ENCODE measurements at places on chromosomes 6 and 20. TPM values are rescaled to one million over a fixed set of nuclear protein-coding genes. Genes with fewer than 3 reads are reported as not detected.

DNA sequence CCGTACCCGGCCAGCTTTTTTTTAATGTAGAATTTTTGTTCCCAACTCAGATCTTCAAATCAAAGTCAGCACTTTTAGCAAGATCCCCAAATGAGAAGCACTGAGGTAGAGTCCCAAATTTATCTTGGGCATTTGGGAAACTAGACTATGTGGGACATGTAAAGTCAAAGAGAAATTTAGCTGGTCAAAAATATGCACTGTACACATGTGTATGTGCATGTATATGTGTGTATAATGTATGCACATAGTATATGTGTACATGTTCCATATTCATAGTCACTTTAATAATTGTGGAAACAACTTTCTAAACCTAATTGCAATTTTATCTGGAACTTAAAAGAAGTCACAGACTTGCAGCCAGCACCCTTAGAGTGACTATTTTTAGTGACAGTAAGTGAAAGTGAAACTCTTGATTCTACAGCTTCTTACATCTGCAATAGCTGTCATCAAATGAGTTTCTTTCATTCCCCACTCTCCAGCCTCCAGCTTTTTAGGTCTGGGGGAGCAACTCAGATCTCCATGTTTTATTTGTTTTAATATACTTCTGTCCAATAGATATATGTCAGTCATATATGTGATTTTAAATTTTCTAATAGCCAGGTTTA lies 53.6 kb downstream of the CDC40 start:
- no peak for DNase-seq

DNA sequence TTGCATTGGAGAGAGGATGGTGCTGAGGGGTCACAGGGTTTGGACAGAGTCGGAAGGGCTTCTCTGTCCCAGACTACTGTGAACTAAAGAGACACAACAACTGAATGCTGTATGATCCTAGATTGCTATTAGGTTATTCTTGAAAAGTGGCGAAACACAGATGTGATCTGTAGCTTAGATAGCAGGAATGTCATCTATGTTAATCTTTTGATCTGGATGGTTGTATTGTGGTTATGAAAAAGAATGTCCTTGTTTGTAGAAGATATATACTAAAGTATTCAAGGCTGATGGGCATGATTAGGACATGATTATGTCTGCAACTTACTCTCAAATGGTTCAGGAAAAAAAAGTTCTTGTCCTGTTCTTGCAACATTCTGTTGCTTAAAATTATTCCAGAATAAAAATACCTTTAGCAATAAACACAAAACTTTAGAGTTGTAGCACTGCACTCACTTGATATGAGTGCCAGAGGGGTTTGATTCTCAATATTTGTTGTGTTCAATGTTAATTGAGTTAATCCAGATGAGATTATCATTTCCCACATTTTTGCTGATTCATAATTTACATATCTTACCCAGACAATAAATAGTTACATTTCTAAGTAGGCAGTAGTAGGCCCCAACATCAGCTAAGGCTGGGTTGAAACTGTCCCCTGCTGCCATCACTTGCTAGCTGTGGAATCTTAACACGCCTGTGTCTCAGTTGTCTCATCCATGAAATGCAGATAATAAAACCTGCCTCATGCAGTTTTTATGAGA lies 645.2 kb downstream of the KIF16B start:
- DNase-seq: no peak

GRCh38 chr6:30870546-30870945 lies 13.8 kb upstream of the DDR1 start:
- no peak for DNase-seq

The SH3BGRL2 gene
- total RNA-seq: 23.6 TPM

GRCh38 chr6:71599359-71599758 lies 287.0 kb upstream of the RIMS1 start:
- DNase-seq: no peak

GRCh38 chr20:25136643-25137559 lies 55.0 kb upstream of the VSX1 start:
- DNase-seq: peak; percentile 63

- DNase-seq: no peak
These were observed 57.4 kb upstream of the PROKR2 start for GRCh38 chr20:5374171-5374570.

The TRAPPC3L gene
- total RNA-seq: under 0.01 TPM

DNA sequence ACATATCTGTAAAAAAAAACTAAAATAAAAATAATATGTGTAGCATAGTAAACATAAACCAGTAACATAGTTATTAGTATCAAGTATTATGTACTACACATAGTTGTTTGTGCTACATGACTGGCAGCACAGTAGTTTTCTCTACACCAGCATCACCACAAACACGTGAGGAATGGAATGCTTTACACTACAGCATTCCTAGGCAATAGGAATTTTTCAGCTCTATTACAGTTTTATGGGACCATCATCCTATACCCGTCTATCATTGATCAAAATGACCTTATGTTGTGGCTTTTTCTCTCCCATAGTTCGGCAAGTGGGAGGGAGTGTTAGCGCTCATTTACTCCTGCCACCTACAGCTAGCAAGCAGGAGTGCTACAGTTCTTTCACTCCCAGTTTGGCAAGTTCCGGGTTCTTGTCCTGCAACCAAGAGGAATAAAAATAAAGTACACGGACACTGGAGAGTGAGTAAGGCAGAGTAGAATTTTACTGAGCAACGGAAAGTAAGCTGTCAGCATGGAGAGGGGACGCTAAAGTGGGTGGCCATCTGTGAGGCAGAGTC lies 196.8 kb upstream of the HSF2 start:
- DNase-seq: no peak

GRCh38 chr6:84860920-84861319 lies 96.5 kb upstream of the TBX18 start:
- DNase-seq: no peak

DNA sequence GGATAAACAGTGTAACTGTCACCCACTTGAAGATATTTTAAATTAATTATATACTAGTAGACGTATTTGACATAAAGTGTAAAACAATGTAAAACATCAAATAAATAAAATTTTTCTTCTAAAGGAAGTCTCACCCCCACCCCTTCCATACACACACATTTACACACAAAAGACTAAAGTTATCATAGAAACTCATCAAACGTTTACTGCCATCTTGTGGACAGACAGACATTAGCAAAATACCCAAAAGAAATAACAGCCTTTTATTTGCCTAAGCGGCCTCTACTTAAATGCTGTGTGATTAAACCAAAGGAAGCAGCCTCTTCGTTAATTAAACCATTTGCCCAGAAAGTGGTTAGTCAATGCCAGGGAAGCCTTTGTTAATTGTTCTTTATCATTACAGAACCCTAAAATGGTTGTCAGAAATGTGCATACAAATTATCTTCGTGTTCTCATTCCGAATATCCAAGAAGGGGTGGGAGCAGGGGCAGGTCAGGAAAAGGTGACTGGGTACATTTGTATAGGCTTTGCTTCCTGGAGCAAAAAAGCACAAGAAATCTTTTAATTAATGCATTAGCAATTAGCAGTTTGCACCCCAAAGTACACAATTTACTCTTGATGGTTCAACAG lies 176.2 kb upstream of the SASH1 start:
- DNase-seq: peak; percentile 32

DNA sequence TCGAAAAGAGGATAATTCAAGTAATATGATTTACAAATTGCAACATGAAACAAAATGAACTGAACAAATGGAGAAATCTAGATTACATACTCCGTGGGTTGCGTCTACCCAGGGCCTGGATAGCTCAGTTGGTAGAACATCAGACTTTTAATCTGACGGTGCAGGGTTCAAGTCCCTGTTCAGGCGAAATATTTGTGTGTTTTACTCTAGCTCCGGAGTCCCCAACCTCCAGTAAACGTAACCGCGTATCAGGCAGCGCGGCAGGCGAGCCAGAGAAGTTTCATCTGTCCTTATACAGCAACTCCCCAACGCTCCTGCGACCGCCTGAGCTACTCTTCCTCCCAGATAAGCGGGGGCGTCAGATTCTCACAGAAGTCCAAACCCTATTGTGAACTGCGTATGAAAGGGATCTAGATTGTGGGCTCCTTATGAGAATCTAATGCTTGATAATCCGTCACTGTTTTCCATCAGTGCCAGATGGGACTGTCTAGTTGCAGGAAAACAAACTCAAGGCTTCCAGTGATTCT lies 176.1 kb downstream of the TRIM27 start:
- DNase-seq: no peak

The CCDC28A gene
- total RNA-seq: 8.6 TPM

DNA sequence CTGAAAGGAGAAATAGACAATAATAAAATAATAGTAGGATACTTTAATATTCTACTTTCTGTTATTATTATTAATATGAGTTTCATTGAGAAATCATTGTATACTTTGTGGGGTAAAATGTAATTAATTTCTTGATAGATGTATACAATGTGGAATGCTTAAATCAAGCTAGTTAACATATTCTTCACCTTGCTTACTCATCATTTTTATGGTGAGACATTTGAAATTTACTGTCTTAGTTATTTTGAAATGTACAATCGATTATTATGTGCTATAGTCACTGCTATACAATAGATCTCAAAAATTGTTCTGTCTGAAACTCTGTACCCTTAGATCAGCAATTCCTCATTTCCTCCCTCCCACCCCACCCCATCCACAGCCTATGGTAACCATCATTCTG lies 720.3 kb downstream of the RNF144B start:
- no peak for DNase-seq

DNA sequence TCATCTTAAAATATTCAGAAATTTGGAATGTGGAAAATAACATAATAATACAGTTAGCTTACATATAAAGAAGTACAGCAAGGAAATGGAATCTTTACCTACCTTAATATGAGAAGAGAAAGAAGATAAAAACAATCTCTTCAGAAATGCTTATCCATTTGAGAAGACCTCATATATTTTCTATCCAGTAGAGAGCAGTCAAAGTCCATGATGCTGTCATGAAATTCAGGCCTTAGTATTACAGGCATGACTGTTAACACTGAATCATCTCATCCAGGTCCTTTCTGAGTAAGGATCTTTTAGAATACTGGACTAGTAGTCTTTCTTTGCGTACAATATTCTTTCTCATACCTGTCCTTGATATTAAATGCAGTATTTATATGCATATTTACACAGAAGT lies 713.4 kb downstream of the CD109 start:
- no peak for DNase-seq

- peak; percentile 34 for DNase-seq
These were observed 1.3 kb upstream of the SIRPA start for GRCh38 chr20:1893721-1894470.

The MBOAT1 gene
- 7.3 TPM for total RNA-seq

- DNase-seq: no peak
These were observed 192.6 kb upstream of the SLC24A3 start for GRCh38 chr20:19019734-19020364.

- no peak for DNase-seq
These were observed 322.1 kb downstream of the RNGTT start for GRCh38 chr6:88641178-88641903.

- DNase-seq: no peak
These were observed 27.6 kb downstream of the BCKDHB start for GRCh38 chr6:80134065-80134464.

The IL20RA gene
- 0.41 TPM for total RNA-seq

- DNase-seq: no peak
These were observed 2.0 kb downstream of the NCOA3 start for GRCh38 chr20:47503685-47504084.

The PRR18 gene
- total RNA-seq: under 0.01 TPM

DNA sequence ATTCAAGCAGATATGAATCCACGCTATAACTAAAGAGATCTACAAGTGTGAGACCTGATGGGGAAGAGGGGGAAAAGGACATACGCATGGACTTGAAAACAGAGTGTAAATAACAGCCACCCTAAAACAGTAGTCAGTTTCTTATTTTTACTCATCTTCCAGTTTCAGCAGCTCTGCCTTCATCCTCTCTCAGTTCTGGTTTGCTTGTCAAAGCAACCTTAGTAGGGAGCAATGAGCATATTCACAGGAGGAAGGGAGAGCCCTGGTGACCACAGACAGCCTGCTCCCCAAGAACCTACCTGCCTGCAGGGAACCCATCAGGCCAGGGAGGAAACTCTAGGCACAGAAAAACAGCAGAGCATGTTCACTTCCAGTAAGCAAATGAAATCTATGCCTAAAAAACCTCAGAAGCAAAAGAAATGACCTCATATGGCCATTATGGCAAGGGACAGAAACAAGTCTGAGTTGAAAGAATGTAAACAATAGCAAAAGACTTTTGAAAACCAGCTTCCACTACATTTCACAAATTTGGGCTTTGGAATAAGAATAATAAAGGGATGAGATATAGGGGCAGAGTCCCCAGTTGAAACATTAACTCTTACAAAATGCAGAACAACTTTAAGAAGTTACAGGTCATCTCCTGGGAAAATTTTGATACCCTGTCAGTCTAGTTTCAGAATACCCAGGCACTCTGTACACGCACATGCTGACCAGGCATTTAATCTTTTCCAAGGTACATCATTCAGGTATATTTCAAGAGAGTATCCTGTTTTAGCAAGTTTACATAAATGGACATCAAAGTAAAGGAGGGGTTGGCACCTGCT lies 120.8 kb upstream of the BCLAF1 start:
- no peak for DNase-seq

DNA sequence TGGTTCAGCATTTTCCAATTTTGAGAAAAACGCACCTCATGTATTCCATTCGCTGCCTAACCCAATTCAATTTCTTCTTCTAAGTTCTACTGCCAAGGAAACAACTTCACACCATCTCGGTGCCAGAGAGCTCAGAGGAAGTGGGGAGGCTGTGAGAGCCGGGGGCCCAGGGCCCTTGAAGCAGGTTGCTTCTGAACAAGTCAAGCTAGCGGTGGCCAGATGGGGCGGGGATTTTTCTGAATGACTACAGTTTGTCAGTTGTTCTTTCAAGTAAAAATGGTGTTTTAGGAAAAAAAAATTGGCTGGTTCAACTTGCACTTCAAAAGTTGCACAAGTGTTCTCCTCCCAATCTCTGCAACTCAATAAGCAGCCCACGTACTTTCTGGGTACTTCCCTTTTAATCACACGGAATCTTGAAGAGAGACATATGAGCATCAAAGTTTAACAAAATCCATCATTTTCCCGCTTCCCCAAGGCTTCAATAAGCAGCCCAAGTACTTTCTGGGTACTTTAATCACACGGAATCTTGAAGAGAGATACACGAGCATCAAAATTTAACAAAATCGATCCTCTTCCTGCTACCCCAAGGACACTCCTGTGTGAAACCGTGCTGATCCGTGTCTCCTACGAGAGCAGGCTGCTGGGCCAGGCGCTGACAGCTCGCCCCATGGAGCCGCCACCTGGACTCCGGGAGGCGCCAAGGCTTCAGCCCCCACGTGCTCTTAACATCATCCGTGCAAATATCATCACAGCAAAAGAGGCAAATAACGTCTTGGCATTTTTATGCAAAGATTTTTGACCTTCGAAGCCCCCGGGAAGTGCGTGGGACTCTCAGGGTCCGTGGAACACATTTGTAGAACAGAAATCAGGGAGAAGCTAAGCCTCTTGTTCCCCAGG lies 186.7 kb upstream of the PDE10A start:
- no peak for DNase-seq

- DNase-seq: no peak
These were observed 208.1 kb downstream of the UTRN start for GRCh38 chr6:144493035-144493910.

DNA sequence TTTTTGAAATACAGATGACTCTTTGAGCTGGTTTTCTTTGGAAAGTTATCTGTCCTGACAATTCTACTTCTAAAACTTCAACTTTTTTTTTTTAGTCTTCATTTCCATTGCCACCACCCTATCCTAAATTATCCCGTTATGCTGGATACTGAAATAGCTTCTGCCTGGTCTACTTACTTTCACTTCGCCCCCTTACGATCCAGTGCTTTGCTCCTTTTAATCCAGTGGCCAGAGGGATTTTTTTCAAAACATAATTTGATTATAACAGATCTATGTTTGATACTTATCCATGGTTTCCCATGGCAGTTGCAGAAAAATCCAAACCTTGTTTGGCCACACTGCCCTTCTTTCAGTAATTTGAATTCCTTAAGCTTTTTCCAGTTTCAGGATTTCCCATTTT lies 27.4 kb downstream of the ASXL1 start:
- no peak for DNase-seq
